Lower lobe of right lung (tissue), 2 donors: ENCODE measurements at places on chromosomes 1 and 21.

GRCh38 chr1:161260376-161261260 is 2.1 kb downstream of the PCP4L1 start:
- no peak overlapping the region for H3K27ac ChIP-seq
- H3K4me1 ChIP-seq, result peaks cover 7% of the 10 kb centered on the region
- peaks cover 38% of the 10 kb centered on the region for H3K27me3 ChIP-seq

- H3K36me3 ChIP-seq, result no peaks in the 10 kb centered on the region
- no peak for DNase-seq
- no peaks in the 10 kb centered on the region for H3K27me3 ChIP-seq
- H3K4me3 ChIP-seq, result no peak overlapping the region
- H3K4me1 ChIP-seq, result no peaks in the 10 kb centered on the region
These were observed 326.5 kb upstream of the SGIP1 start for GRCh38 chr1:66207484-66207883.

DNA sequence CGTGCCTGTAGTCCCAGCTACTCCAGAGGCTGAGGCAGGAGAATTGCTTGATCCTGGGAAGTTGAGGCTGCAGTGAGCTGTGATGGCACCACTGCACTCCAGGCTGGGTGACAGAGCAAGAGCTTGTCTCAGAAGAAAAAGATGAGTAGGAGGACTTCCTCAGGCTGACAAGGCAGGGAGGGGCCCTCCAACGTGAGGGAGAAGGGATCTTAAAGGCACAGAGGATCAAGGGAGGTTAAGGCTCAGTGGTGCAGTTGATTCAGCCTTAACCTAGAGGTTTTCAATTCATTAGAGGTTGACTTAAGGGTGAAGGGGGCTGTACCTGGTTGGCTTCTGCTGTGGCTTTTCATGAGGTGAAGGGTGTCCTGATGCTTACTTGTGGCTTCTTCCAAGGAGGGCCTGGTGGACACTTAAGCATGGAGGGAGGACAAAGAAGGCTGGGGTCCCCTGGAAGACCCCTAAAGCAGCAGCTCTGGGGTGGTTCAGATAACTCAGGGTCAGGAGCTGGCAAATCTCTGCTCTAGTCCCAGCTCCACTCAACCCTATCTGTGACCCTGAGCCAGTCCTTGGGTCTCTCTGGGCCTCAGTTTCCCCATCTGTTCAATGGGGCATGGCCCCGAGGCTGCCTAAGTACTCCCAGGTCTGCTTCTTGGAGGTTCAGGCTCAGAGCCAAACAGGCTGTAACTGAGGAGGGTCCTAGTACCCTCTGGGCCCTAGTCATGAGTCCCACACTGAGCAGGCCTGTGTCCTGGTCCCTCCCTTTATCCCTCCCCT is 6.3 kb downstream of the EXTL1 start:
- DNase-seq, result no peak
- H3K27ac ChIP-seq, result no peak overlapping the region
- H3K4me1 ChIP-seq, result no peaks in the 10 kb centered on the region
- H3K4me3 ChIP-seq, result no peak overlapping the region
- no peaks in the 10 kb centered on the region for H3K36me3 ChIP-seq

DNA sequence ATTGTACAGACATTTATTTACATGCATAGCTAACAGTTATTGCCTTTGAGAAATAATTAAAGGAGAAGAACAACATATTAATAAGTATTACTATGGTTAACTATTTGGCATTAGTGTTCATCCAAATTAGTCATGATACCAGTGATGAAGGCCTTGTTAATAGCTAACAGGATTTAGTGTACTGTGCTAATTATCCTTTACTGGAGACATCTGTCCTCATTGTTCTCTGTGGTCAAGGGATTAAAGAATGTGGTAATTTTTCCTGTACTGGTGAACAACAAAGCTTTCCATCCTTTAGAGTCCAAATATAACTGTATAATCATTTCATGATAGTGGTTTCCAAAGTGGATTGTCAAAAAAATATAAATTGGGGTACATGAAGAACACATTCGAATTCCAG is 103.9 kb downstream of the ADGRL4 start:
- H3K36me3 ChIP-seq, result no peaks in the 10 kb centered on the region
- H3K4me1 ChIP-seq, result no peaks in the 10 kb centered on the region
- no peak for DNase-seq
- no peak overlapping the region for H3K4me3 ChIP-seq
- no peaks in the 10 kb centered on the region for H3K27me3 ChIP-seq
- H3K27ac ChIP-seq, result no peak overlapping the region

DNA sequence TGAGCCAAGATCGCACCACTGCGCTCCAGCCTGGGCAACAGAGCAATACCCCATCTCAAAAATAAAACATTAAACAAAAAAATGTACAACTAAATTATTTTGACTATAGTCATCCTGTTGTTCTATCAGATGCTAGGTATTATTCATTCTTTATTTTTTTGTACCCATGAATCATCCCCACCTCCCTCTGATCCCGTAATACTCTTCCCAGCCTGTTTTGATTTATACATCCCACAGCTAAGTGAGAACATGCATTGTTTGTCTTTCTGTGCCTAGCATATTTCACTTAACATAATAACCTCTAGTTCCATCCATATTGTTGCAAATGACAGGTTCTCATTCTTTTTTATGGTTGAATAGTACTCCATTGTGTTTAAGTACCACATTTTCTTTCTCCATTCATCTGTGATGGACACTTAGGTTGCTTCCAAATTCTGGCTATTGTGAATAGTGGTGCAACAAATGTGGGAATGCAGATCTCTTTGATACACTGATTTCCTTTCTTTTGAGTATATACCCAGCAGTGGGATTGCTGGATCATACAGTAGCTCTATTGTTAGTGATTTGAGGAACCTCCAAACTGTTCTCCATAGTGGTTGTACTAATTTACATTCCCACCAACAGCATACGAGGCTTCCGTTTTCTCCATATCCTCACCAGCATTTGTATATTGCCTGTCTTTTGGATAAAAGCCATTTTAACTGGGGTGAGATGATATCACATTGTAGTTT is 84.4 kb downstream of the MACF1 start:
- no peak overlapping the region for H3K4me3 ChIP-seq
- H3K27me3 ChIP-seq, result no peaks in the 10 kb centered on the region
- DNase-seq, result no peak
- no peaks in the 10 kb centered on the region for H3K4me1 ChIP-seq

- H3K4me3 ChIP-seq, result no peak overlapping the region
- peaks cover 27% of the 10 kb centered on the region for H3K36me3 ChIP-seq
- peaks cover 54% of the 10 kb centered on the region for H3K4me1 ChIP-seq
These were observed 21.3 kb downstream of the BACH1 start for GRCh38 chr21:29320031-29320430.
